Stimulated activated CD8-positive, alpha-beta memory T cell treated with anti-CD3 and anti-CD28 coated beads, Interleukin-15, amount 100 ng/mL, for 48 hours (primary cell): ENCODE measurements at places on chromosomes 1 and 21.

DNA sequence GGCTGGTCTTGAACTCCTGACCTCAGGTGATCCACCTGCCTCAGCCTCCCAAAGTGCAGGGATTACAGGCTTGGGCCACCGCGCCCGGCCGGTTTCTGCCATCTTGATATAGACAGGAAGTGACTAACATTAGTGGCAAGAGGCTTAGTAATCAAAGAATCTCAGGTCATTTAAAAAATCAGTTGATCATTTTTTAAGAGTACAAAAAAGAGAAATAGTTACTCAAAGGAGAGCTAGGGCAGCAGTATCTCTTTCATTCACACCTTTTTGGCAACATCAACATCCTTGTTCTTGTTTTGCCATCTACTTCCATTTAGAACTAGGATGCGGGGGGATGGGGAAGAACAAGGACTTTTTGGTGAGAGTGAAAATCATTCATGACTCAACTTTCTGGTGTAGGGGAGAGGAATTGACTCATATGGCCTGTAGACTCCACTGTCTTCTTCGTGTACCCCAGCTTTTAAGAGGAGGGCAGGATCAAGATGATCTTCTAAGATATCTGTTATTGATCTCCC lies 8.8 kb downstream of the FCRLB start:
- no peak for DNase-seq

DNA sequence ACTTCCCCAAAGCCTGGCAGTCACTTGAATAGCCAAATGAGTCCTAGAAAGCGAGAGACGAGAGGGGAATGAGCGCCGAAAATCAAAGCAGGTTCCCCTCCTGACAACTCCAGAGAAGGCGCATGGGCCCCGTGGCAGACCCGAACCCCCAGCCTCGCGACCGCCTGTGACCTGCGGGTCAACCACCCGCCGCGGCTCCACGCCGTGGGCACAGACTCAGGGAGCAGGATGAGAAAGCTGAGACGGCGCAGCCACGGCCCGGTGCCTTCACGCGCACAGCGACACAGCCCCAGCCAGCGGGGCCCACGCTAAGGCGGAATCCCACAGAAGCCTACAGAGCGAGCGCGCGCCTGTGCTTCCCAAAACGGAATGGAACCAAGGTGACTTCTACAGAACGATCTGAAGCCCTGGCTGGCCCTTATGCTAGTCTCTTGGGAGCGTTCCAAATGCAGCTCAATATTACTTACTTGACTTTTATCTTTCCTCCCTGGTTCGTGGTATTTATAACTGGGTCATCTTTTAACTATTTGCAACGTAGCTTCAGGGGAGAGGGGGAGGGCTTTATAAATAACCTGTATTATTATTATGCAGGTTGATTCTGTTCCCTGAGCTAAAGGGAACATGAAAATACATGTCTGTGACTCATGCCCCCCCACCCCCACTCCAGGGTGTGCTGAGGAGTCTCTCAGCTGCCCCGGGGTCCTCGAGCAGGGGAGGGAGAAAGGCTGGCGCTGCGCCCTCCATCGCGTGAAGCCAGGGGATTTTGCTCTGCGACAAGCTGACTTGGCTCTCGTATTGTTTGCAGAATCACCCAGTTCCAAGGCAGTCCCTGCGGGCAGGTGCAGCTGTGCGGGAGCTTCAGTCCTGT lies 1.7 kb downstream of the TSPEAR start:
- no peak for DNase-seq

GRCh38 chr1:205593532-205593931 lies 38.3 kb downstream of the ELK4 start:
- no peak for DNase-seq

- DNase-seq = no peak
Observed at GRCh38 chr21:32382108-32382644, 10.6 kb downstream of the URB1 start.

DNA sequence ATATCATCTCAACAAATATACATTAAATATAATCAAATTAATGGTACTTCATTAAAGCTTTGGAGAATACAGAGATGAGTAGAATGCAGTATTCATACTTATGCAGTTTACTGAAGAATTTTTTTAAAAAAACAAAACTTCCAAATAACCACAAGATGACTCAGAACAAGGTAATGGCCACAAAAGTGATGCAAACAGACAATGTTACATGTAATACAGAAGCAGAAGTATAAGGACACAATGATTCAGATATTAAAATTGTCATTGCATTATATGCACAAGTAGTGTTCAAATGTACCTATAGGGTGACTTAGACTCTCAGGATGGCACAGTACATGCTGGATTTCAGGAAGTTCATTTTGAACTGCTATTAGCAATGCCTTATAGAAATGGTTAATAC lies 227.2 kb upstream of the ST6GALNAC5 start:
- no peak for DNase-seq

- no peak for DNase-seq
Observed at GRCh38 chr1:33047839-33048305, 11.2 kb upstream of the AK2 start.

GRCh38 chr1:65211331-65211730 lies 63.3 kb downstream of the AK4 start:
- no peak for DNase-seq

DNA sequence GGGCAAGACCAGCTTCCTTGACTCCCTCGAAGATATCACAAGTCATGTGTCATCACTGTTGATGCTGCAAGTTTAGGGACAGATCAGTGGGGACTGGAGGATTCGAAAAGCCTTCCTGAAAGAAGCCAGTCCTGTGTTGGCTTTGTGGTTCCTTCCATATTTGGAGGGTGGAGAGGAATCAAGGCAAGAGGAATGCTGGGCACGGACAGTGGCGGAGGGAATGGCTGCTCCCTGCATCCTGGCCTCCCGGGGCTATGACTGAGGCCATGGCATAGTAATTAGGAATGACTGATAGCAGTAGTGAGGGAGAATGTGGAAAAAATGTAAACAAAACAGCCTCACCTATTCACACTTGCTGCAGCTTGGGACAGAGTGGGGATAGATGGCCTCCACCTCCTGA lies 36.4 kb downstream of the VANGL1 start:
- no peak for DNase-seq

GRCh38 chr1:180451504-180451903 lies 50.9 kb downstream of the ACBD6 start:
- no peak for DNase-seq

DNA sequence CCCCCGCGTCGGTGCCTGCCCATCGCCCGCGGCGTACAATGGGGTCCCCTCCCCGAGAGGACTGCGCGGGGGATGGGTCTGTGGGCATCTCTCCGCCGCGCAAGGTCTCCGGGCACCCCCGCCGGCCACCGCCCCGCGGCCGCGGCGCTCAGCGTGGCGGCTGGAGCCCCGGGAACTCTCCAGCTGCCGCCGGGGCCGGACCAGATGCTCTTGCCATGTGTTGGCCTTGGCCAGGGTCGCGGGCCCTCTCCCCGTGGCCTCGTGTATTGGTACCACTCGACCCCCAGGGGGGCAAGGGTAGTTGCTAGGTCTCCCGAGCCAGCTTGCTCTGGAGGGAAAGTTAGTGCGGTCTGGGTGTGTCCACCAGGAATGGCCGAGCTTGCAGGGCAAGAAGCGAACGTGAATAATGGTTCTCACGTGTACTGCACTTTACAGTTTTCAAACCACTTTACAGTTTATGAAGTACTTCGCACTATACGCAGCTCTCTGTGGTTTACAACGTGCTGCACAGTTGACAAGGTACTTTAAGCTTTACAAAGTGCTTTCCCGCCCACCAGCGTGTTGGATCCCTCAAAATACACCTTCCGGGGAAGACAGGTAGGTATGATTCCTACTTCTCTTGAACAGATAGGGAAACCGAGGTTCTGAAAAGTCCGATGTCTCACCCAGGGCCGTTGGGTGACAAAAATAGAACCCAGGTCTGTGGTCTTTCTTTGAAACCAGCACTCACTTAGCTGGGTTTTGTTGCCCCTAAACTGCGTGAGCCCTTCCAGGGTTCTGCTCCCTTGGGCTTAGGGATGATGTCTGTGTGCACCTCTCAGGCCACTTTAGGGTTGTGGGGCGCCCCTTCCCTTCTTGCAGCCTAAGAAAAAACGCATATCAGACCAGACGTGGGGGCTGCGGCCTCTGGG lies 1.2 kb downstream of the EPHB2 start:
- no peak for DNase-seq

DNA sequence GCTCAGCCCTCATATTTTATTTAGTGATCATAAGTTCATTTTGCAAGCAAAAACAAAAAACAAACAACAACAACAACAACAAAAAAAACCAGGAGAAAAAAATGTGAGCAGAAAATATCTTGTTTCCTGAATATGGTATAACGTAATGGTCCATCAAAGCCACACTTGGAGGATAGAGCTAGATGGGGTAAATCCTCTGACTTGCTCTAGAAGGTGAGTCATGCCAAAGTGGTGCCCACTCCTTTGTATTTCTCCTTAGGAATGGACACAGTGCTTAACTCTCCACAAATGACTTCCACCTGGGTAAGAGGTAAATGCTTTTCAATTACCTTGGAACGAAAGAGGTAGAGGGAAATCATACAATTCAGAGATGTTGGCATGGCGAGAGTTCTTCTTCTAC lies 20.6 kb downstream of the PROX1 start:
- DNase-seq = no peak

DNA sequence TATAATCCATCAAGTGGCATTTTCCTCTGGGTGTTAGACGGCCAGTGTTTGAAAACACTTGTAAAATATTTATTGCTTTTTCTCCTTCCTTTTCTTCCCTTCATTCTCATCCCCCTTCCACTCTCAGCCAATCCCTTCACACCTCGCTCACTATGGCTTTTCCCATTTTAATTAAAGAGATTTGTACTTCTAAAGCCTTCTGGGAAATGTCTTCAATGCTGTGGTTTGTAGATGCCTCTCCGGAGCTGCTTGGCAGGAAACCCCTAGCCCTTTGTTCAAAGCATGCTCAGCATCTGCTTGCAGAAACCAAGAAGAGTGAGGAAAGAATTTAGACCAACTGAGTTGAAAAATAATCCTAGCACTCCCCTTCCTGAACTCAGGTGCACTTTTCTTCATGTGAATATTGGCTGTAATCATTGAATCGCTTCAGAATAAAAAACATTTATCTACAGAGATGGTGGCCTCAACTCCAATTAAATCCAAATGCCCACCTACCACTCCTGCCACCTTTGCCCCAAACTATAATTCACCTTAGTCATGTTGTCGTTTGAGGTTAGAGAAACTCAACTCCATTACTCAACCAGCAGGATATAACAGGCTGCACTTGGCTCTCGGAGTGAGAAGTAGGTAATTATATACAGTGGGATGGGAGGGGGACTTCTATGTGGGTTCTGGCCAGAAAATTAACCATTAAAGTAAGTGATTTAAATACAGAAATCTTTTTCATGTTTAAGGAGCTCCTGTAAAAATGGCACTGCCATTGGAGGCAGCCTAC lies 659.4 kb upstream of the CAMK1G start:
- no peak for DNase-seq

GRCh38 chr1:239392271-239392670 lies 5.9 kb downstream of the CHRM3 start:
- no peak for DNase-seq

DNA sequence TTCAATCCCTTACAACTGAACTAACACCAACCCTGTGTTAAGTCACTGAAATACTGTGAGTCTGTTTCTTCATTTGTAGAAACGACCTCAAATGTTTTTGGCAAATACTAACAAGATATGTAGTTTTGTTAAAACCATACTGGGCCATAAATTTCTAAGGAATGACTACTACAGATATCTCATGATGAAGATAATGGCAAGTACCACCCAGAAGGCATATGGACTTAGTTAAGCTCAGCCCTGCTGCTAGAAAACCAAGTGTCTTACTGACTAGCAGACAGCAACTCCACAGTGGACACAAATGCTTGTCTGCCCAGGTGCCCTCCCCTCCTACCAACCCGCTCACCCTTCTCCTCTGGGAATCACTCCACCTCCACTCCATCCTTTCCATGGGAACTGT lies 44.5 kb upstream of the BMP8B start:
- no peak for DNase-seq

DNA sequence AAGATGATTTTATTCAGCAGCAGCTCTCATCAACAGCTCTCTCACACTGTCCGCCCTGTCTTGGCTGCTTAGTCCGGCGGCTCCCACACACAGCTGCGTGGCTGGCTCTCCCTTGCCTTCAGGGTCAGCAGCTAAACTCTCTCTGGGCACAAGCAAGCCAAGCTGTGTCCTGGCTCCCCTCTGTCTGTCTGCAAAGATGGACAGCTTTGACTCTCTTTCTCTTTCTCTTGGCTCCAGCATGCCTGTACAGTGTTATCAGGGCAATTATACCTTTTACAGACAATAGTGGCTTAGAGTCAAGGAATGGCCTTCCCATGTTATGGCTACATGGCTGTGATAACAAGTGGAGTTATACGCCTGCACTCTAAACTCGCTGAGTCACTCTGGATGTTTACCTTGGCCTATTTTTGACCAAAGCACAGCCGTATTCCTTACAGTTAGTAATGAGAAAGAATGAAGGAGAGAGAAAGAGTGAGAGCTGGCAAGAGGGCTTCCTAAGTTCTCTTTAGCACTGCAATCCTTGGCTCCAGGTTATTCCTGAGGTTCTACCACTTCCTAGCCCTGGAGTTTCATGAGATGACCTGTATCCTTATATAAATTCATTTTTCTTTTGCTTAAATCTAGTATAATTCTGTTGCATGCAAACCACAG lies 59.9 kb upstream of the ZSWIM5 start:
- no peak for DNase-seq

DNA sequence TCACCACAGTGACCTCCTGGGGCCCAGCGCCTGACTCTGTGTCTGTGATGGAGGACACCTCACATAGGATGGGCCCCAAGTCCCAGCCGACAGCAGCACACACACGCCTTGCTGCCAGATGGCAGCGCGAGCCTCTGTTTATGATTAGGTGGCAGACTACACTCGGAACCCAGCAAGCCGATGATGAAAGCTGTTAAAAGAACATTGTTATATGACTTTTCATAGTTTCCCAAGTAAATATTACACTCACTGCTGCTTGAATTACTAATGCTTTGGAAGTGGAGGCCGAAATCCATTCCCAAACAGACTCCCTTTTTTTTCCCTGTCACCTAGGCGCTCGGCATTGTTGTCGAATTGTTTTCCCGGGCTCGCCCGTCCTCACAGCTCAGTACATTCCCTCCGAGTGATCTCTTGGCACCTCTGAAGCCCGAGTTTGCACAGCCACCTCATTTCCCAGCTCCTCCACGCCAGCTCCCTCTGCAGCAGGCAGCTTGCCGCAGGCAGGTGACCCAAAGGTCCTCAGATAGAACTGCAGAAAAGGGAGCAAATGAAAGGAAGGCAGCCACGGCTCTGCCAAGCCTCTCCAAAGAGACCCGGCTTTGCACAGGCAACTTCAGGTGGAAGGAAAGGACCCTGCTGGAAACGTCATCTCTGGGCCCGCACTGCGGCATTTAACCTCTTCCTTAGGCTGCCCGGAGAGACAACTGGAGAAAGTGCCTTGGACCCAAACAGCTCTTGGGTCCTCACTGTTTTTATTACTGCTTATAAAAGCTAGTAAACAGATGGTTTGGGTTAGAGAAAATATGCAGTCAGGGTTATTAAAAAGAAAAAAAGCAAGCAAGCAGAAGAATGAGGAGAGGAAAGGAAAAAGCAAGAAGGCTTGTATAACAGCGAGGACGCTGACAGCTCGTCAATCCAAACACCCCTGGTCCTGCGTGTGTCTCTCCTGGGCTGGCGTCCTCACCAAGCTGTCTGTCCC lies 72.2 kb upstream of the SLC25A33 start:
- DNase-seq = no peak

GRCh38 chr1:100463791-100464424 lies 74.0 kb upstream of the GPR88 start:
- DNase-seq = peak; percentile 26
